Stimulated activated CD4-positive, alpha-beta T cell treated with anti-CD3 and anti-CD28 coated beads, TNF-alpha, amount 100 ng/mL, for 24 hours (primary cell): ENCODE measurements at places on chromosomes 3 and 15.

DNA sequence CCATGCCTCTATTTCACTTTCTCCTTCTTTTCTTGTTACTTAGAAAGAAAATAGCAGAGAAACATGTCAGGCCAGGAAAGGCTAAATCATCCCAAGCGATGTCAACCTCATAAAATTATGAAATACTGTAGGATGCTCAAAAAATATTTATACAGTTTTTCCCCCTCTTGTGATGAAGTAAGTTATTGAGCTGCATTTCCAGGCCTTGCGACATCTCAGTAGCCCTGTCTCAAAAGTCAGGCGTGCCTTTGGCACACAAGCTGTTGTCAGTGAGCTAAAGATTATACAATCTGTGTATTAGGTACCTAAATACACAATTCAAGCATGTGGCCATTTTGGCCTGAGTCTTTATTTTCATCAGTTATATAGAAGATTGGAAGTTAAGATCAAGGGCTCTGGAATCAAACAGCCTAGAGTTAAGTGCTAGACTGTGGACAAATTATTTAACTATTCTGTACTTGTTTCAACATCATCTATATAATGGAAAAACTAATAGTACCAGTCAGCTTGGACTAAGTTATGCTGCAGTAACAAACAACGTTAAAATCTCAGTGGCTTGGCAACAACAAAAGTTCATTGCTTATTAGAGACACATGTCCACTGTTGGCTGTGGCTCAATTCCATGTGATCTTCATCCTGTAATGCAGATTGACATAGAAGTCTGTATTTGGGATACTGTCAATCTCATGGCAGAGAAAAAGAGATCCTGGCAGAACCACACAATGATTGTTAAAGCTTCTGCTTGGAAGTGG is 406.4 kb upstream of the PROK2 start:
- DNase-seq = no peak

DNA sequence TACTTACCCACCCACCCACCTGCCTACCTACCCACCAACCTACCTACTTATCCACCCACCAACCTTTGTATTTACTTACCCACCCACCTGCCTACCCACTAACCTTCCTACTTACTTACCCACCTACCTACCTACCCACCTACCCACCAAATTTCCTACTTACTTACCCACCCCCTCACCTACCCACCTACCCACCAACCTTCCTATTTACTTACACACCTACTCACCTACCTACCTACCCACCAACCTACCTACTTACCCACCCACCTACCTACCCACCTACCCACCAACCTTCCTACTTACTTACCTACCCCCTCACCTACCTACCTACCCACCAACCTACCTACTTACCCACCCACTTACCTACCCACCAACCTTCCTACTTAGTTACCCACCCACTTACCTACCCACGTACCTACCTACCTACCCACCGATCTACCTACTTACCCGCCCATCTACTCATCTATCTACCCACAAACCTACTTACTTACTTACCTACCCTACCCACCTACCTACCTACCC is 179.6 kb downstream of the USP13 start:
- no peak for DNase-seq

DNA sequence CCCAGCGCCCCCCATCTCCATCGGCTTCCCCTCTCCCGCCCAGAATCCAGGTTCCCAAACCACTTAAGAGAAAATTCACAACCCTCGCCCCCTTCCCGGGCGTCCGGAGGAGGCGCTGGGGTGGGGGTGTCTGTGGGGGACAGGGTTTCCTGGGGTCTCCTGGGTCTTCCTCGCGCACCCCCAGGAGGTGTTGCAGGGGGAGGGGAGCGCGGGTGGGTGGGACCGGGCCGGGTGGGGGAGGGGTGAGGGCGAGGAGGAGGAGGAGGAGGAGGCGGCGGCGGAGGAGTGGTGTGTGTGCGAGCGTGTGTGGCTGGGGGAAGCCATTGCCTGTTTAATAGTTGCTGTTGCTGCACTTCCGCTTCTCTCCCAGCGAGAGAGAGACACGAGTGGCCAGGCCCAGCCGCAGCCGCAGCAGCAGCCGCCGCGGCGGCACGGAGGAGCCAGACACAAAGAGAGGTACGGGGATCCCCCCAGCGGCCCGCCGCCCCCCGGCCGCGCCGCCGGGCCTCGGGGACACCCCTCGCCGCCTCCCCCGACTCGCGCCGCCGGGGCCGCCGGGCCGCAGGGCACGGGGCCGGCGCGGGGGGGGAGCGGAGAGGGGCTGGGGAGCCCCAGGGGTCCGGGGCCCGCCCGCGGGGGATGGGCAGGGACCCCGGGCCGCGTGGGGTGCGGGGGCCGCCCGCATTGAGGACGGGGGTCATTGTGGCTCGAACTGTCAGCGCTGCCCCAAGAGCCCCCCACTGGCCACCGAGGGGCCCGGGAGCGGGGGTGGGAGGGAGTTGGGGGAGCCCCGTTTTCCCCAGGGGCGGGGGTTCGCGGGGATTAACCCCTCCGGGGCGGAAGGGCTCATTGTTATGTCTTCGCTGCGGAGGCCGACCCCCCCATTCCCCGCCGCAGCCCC is at the start of gene UBE2E1:
TSS of gene UBE2E1 (plus strand) at position 323 of the 901 bp plus-strand sequence. CDS start 1,315 bp downstream, outside the sequence.
- no peak for DNase-seq

GRCh38 chr3:53229606-53230005 is 26.2 kb downstream of the TKT start:
- DNase-seq = no peak

- DNase-seq = no peak
Observed at GRCh38 chr15:59797756-59798604, 108.9 kb upstream of the BNIP2 start.

GRCh38 chr3:35670408-35670965 is 31.2 kb downstream of the ARPP21 start:
- DNase-seq = no peak

DNA sequence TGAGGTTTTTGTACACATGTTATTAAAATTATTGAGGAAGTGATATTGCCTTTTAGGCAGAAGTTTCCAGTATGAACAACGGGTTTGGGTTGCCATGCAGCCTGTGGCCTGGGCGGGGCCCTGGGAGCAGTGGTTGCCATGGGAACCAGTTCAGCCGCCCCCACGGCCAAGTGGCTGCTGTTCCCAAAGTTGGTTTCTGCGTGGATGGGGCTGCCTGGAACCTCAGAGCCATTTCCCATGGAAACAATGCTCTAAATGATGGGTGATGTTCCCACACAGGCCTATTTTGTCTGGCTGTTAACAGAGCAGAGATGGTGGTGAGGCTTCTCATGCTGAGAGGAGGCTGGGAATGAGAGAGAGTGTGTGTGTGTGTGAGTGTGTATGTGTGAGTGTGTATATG is 19.5 kb downstream of the MRAS start:
- no peak for DNase-seq

- no peak for DNase-seq
Observed at GRCh38 chr3:150170852-150171520, 200.3 kb upstream of the PFN2 start.

DNA sequence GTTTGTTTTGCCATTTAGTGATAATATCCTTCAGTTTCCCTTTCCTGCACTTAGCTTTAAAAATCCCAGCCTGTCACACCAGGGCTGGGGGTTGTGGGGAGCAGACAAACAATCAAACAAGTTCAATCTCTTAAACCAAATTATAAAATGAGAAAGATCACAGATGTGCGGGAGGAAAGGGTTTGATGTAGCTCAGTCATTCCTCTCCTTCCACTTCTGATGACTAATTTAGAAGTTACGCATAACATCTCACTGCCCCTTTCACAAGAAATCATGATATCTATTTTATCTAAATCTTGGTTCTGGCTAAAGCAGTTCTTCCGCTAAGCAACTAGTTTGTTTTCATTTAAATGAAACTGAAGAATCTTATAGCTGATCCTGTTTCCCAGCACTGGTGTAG is 34.1 kb upstream of the ATG7 start:
- DNase-seq = peak; percentile 9

DNA sequence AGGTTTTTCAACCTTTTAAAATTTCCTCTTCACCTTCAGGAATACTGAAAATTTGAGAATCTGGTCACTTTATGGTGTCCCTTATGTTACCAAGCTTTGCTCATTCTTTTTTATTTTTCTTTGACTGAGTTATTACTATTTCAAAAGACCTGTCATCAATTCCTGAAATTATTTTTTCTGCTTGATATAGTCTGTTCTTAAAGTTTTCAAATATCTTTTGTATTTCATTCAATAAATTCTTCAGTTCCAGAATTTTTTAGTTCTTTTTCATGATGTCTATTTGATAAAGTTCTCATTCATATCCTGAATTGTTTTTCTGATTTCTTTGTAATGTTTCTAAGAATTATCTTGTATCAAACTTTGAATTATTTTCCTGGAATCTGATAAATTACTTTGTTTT is 63.9 kb downstream of the UQCC5 start:
- DNase-seq = no peak

- no peak for DNase-seq
Observed at GRCh38 chr3:194852345-194852744, 166.7 kb downstream of the FAM43A start.

- no peak for DNase-seq
Observed at GRCh38 chr3:119240101-119240590, 532 bp downstream of the B4GALT4 start.

GRCh38 chr3:161600173-161600572 is 103.6 kb downstream of the OTOL1 start:
- no peak for DNase-seq

- no peak for DNase-seq
Observed at GRCh38 chr3:31953091-31953490, 28.0 kb downstream of the OSBPL10 start.

GRCh38 chr3:38120693-38121450 is 16.1 kb downstream of the ACAA1 start:
- DNase-seq = no peak

DNA sequence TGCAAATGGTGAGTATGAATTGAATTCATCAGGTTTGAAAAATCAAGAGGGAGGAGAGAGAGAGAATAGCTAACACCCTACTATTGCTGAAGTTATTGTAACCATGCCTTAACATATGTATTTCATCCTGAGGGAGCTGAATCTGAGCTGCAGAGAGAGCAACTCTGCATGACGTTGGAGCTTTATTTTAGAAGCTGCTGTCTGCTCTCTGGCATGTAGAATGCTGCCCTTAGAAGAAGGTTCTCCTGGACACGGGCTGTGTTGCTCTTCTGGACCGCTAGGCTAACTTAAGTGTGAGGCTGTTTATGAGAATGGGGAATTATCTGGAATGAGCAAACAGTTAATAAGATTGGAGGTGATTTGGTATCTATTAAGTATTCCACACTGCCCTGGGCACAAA is 814.6 kb downstream of the AGBL1 start:
- no peak for DNase-seq

- no peak for DNase-seq
Observed at GRCh38 chr15:53695365-53695764, 64.1 kb downstream of the WDR72 start.

GRCh38 chr15:57377478-57377847 is 1.2 kb downstream of the CGNL1 start:
- no peak for DNase-seq

DNA sequence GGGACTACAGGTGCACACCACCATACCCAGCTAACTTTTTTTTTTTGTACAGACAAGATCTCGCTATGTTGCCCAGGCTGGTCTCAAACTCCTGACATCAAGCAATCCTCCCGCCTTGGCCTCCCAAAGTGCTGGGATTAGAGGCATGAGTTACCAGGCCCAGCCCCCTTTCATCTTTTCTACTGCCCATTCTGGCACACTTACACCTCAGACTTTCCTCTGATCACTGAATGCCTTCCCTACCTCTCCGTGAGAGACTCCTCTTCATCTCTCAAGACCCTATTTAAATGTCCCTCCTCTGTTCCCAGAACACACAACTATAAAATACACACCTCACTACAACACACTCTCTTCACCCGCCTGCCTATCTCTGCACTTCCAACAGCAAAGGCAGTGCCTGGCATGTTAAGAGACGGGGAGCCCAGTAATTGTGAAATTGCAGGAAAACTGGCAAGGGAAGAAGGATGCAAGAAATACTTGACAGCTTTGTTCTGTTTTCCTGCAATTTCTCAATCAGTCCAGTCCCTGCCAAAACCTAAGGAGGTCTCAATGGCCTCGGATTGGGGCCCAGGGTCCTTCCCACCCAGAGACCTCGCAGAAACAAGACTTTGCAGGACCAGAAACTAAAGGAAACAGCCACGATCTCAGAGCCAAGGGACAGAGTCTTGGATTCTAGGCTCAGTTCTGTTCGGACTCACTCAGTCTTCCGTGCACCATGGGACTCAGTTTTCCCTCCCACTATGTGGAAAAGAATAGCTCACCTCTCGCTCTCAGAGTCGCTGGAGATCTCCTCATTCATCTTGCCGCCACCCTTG is 849 bp downstream of the RRP9 start:
- no peak for DNase-seq

GRCh38 chr3:194158942-194159439 is 23.0 kb downstream of the HES1 start:
- no peak for DNase-seq

DNA sequence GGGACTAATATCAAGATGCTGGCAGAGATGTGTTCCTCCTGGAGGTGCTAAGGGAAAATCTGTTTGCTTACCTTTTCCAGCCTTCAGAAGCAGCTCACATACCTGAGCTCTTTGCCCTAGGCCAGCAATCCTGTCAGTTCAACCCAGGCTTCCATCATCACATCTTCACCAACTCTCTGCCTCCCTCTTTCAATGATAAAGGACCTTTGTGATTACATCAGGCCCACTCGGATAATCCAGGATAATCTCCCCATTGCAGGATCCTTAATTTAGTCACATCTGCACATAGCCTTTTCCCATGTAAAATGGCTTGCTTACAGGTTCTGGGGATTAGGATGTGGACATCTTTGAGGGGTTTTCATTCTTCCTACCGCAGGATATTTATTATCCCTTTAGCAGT is 58.3 kb downstream of the NSUN3 start:
- no peak for DNase-seq

GRCh38 chr3:169195672-169196071 is 467.8 kb downstream of the MECOM start:
- DNase-seq = no peak

DNA sequence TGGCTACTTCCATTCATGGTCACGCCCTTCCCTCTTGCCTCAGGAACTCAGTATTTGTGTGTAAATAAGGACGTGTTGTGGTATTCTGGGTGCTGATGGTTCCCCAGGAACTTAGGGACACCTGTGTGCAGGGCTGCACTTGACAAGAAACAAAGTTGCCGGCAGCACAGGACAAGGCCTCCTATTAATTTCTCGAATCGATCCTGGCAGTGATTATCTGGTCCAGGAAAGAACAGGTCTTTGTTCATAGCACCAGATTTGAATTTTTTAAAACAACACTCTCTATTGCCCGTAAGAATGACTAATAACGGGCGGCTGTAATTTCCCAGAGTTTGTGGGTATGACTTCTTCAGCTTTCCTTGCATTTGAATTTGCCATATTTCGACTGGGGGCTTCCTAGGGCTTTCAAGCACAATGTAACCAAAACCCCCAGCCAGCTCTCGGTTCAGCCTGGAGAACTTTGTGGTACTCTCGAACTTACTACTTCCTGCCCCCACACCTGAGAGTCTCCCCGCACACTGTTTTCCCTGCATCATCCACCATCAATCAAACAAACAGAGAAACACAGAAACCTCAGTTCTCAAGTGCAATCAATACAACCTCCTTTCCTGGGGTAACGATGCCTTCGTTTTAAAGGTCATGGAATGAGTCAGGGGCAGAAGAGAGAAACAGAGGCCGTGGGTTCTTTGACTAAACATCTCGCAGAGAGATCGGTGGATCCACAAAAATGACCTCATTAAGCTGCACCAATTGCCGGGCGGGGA is 241.7 kb upstream of the ICE2 start:
- peak; percentile 66 for DNase-seq

GRCh38 chr15:89907289-89907688 is 5.5 kb downstream of the ARPIN start:
- no peak for DNase-seq
